Stimulated activated CD8-positive, alpha-beta memory T cell treated with anti-CD3 and anti-CD28 coated beads, Interleukin-7, amount 100 ng/mL, for 1 hour (primary cell): ENCODE measurements at places on chromosomes 3 and 15.

DNA sequence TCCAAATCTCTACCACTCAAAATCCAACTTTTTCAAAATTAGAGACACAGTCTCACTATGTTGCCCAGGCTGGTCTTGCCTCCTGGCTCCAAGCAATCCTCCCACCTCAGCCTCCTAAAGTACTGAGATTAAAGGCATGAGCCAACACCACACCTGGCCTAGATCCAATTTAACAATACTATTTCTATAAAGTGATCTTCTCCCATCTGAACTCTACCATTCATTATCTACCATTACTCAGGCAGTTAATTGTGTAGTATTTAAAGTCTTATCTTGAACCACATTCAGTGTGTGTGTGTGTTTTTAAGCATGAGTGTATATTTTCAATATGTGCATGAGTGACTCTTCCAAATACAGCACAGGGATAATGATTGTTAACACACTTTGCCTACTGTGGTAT is 77.0 kb downstream of the INO80 start:
- no peak for DNase-seq

DNA sequence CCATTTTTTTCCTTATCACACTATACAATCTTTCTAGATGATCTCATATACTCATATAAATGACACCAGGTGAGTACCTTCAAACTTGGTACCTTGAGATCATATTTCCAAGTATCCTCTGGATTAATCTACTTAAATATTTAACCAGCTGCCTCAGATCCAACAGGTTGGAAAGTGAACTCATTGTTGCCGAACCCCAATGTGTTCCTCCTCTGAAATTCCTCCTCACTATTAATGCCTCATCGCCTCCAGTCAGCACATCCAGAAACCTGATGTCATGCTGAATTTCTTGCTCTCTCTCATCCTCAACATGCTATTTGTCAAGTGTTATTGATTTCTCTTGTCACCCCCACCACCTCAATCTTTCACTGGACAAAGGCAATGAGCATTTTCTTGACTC is 221.8 kb downstream of the FMN1 start:
- no peak for DNase-seq

DNA sequence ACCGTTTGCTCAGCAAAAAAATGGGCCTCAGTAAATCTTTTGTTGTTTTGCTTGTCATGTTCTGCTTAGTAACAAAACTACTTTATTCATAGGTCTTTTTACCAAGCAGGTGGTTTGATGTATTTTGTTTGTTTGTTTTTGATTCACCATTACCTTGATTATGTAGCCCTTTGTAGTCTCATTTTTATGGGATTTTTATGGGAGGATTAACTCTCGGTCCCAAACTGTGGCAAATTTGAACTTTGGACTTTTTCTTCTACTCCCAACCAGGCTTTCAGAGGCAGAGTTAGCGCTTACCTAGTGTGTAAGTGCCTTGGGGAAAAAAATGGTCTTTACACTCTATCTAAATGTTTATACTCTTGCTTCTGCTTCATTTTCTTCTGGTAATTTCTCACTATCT is 276.7 kb upstream of the POU1F1 start:
- no peak for DNase-seq

GRCh38 chr3:52625041-52625440 is 60.7 kb downstream of the PBRM1 start:
- DNase-seq, result no peak

DNA sequence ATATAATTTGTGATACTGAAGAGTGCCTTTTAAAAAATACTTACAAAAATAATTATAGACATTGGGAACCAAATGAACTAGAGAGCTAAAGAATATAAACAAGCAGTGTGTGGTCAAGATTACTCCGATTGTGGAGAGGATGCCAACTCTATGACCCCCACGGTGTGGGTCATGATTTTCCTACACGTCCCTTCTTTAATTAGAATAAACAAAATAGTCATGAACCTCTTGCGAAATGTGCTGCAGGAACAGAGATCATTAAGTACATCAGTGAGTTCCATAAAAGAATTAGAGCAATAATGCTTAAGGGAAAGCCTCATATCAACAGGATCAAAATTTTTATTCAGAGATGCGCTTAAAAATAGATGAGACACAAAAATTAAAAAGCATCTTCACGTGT is 476.6 kb upstream of the ROBO1 start:
- DNase-seq, result no peak

- DNase-seq, result no peak
Measured at GRCh38 chr15:92383519-92384324, 10.0 kb upstream of the ST8SIA2 start.

GRCh38 chr3:134407239-134407625 is 33.0 kb upstream of the AMOTL2 start:
- DNase-seq, result no peak

GRCh38 chr3:126734106-126734723 is 30.2 kb downstream of the CHCHD6 start:
- DNase-seq, result no peak

DNA sequence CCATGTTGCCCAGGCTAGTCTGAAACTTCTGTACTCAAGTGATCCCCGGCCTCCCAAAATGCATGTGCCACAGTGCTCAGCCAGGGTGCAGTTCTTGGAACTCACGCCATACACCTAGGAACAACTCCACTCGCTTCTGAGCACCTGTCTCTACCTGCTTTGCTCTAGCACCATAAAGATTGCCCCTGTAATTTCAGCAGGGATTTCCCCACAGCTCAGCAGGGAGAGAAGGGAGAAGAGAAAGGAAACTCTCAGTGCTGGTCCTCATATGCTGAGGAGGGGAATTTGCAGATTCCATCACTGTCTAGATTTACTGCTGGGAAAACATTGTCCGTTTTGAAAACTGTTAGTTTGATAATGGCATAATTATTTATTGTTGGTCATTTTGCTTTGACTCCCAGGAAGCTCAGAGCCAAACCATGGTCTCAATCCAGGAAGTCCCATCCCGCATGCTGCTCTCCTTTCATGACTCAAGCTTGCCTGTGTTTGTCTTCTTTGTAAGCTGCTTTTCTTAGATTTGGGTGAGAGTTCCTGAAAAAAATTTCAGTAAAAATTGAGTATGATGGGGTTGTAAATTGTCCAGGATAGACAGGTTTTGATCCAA is 24.2 kb downstream of the TRIM71 start:
- DNase-seq, result no peak

GRCh38 chr15:70420086-70420947 is 322.6 kb upstream of the TLE3 start:
- no peak for DNase-seq

- DNase-seq, result no peak
Measured at GRCh38 chr3:169028716-169029115, 634.8 kb downstream of the MECOM start.

DNA sequence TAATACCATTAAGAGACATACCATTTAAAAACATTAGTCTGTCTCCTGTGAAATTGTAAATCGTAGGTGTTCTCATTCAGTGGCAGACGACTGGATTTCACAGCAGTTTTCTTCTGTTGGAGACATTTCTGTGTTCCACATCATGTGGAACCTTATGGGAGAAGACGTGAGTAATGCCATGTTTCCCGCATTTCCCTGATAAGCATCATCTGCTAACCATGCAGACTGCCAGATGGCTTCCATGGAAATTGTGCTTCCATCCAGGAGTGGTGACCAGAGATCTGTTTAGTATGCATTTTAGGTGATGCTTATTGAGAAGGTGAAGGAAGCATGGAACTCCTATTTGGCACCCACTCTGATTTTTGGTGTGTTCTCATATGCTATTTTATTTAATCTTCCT is 28.4 kb upstream of the ST3GAL6 start:
- DNase-seq, result no peak

DNA sequence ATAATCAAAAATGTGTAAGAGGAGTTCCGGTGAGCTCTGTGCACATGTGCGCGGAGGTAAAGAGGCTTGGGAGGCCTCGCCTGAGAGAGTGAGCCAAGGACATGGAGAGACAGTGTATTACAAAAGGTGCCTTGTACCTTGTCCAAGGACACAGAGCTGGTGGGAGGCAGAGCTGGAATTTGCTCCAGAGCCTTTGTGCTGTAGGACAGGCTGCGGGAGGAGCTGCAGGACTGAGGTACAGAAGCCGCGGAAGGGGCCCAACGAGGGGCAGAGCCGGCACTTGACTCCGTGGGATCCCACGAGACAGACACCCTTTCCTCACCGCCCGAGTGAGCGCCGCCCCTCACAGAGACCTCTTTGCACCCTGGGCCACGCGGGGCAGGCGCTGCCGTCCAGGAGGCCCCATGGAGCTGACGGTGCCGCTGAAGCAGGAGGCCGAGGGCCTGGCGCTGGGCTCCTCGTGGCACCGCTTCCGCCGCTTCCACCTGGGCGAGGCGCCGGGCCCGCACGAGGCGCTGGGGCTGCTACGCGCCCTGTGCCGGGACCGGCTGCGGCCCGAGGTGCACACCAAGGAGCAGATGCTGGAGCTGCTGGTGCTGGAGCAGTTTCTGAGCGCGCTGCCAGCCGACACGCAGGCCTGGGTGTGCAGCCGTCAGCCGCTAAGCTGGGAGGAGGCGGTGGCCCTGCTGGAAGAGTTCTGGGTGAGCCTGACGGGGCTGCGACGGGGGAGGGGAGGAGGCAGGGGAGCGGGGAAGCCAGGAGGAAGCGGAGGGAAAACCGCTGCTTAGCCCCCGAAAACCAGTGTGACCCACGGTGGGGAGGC is 68.7 kb downstream of the SLTM start:
- DNase-seq, result no peak

- no peak for DNase-seq
Measured at GRCh38 chr15:38254051-38254883, 1.6 kb downstream of the SPRED1 start.

- no peak for DNase-seq
Measured at GRCh38 chr3:77459926-77460325, 420.0 kb downstream of the ROBO2 start.

DNA sequence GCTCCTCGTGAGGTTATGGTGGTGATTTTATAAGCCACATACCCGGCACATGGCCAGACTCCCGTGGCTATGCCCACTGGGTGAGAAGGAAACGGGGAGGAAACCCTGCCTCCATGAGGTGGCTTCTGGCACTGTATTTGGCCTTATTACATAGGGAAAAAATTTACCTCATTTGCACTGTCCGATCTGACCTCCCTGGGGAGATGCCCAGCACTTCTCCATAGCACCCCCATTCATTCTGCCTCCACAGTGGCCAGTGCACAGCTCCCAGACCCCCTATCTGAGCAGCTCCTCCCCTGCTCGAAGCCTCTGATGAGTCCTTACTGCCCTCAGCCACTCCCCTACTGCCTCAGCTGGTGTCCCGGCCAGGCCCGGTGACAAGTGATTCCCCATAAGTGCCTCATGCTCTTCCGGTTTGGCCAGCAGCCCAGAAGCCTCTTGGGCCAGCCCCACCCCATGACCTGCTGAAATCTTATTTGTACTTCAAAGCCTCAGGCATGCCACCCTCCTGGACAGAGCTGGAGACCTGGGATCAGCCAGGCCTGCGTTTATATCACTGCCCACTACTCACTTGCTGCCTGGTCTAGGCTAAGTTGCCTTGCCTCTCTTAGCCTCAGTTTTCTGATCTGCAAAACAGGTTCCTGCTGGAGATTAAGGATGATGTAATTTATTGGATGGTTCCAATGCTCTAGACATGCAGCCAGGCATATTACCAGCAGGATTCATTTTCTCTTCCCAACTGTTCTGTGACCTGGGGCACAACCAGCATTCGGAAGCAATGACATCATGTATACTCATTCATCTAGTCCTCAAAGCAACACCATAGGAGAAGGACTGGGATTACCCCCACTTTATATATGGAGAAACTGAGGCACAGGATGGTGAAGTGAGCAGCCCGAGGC is 30.6 kb upstream of the SLC6A6 start:
- no peak for DNase-seq

GRCh38 chr3:40208251-40208650 is 101.3 kb upstream of the EIF1B start:
- DNase-seq, result no peak

- DNase-seq, result no peak
Measured at GRCh38 chr3:196063971-196064370, 17.9 kb downstream of the TFRC start.

- DNase-seq, result no peak
Measured at GRCh38 chr3:149919509-149919908, 51.2 kb downstream of the PFN2 start.

DNA sequence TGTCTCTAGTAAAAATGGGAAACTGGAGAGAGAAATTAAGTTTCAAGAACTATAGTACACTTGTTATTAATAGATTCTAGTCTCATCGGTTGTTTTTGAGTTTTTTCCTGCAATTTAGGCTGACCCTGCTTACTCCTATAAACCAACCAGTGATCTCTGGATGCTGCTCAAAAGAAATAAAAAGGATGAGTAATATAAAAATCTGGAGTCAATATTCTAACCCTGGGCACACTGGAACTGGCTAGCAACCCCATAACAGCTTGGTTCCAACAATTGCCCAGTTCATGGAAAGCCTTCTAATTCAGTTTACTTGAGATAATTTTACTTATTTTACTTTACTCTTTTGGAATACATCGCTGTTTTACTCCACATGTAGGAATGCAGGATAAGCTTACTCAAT is 211.6 kb downstream of the GBE1 start:
- DNase-seq, result no peak
